Fibroblast of lung (primary cell): ENCODE measurements at places on chromosomes 1 and 21. TPM values are rescaled to one million over a fixed set of nuclear protein-coding genes. Genes with fewer than 3 reads are reported as not detected.

GRCh38 chr1:227781314-227781930 lies 34.1 kb upstream of the PRSS38 start:
- DNase-seq, result no peak

The C8A gene
- not detected in 2 replicates for total RNA-seq

The FNDC10 gene
- total RNA-seq, result 0.50 and 0.77 TPM in 2 replicates

DNA sequence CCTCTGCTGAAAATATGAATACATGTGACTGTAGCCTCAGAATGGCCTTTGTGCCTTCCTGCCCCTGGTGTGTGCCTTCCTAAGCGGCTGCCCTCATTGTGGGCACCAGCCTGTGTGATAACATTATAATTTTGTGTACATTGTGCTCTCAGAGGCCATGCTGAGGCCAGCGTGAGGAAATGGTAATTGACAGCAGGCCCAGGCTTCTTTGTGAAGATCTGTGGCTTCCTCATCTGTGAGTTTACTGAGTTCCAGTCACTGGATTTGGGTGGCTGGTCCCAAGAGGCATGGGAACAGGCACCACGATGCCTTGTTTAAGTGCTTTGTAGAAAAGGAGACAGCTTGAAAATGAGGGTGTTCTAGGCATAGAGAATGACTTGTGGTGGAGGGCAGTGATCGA lies 389.3 kb downstream of the OMA1 start:
- DNase-seq, result no peak

GRCh38 chr1:84785271-84786036 lies 95.2 kb upstream of the SSX2IP start:
- peak; percentile 82 for DNase-seq

- DNase-seq, result no peak
These were observed 264.7 kb upstream of the C1orf105 start for GRCh38 chr1:172155766-172156165.

- DNase-seq, result no peak
These were observed 41.5 kb downstream of the GBP6 start for GRCh38 chr1:89405275-89405929.

The LCE1A gene
- not detected in 2 replicates for total RNA-seq

DNA sequence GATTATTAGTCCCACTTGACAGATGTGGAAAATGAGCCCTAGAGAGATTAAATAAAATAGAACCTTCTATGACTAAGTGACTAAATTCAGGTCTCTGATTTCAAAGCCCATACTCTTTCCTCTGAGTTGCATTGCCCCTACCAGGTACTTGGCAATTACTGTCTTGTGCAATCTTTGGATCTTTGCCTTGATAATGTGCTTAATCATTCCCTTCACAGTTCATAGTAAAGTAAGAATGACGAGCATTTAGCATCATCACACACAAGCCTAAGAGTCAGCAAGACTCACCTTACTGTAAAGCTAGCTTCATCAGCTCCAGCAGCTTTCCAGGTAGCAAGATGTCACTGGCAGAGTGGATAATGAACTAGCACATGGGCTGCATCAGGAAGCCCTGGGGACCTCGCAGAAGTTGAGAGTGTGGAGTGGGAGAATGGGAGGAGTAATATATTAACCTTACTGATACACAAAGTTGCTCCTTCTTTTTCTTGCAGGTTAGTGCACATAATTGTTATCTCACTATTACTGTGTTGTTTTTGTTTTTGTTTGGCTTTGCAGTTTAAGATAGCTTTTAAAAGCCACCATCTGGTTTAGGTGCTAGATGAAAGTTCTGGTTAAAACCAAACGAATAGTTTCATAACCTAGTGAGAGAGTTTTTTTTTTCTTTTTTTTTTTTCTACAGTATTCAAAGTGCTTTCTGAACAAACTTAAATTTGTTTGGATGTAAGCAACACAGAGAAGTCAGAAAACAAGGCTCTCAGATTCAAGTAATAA lies 71.8 kb downstream of the PBX1 start:
- DNase-seq, result no peak

GRCh38 chr1:163085904-163086268 lies 16.7 kb downstream of the RGS4 start:
- DNase-seq, result peak; percentile 68

GRCh38 chr1:72485801-72486200 lies 203.5 kb upstream of the NEGR1 start:
- DNase-seq, result peak; percentile 0

- no peak for DNase-seq
These were observed 24.9 kb downstream of the CFAP126 start for GRCh38 chr1:161342821-161343220.

GRCh38 chr1:39105061-39105840 lies 79.1 kb downstream of the NDUFS5 start:
- DNase-seq, result peak; percentile 71
